RCC 7860 (cell line): ENCODE measurements at places on chromosomes 7 and 10.

DNA sequence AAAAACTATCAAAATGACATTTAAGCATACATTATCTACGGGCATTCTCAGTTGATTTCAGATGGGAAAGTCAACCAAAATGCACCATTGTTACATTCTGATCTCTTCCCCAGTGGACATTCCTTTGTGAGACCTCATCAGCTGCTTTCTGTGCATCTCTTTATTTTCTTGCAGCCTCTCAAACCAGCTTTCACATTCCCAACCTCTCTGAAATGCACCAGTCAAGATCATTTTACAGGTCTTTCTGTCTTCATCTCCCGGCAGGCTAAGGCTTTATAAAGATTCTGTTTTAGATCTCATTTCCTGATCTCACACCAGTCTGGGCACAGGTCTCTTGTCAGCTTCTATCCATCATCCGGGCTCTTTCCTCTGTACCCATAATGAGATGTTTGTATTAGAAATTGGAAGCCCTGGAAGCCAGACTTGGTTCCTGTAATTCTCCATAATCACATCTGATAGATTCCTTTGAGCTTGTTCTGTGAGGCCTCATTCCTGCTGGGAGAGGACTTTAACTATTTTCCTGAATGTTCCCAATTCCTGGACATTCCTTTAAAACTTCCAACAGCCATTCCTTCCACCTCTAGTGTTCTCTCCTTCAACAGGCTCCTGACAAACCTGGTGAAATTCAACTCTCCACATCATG lies 44.3 kb upstream of the ARL4A start:
- no peak for DNase-seq

GRCh38 chr7:139416405-139416804 lies 56.7 kb downstream of the LUC7L2 start:
- no peak for DNase-seq

DNA sequence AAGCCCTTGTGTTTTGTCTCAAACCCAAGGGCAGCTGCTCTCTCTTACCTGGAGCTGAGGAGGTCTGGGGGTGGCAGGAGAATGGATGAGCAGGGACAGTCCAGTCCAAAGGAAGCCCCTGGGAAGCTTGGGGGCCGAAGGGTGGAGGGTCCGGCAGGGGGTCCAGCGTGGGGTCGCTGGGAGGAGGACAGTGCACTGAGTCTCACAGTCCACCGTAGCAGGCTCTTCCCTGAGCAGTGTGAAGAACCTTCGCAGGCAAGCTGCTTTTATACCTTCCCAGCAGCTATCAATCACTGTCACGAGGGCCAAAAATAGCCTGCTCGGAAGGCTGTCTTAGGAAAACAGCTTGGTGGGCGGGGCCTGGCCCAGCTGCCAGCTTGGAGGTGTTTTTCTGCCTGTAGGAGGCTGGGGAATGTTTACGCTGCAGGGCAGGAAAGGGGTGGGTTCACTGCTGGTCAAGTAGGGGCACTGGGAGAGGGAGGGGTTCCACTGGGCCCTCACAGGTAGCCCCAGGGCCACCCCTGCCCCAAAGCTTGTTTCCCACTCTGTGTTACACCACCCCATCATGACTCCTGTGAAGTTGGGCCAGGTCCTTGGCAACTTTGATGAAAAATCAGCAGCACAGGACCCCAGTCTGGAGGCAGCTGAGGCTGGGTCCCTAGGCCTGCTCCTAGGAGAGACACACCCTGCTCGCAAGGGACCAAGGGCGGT lies at the start of gene DEPP1:
Gene DEPP1, minus strand, starts transcription at position 240 of the 711 bp plus-strand sequence. CDS start 779 bp downstream, outside the sequence.
- DNase-seq: peak; percentile 93

GRCh38 chr7:50353894-50354595 lies 49.5 kb downstream of the IKZF1 start:
- no peak for DNase-seq

DNA sequence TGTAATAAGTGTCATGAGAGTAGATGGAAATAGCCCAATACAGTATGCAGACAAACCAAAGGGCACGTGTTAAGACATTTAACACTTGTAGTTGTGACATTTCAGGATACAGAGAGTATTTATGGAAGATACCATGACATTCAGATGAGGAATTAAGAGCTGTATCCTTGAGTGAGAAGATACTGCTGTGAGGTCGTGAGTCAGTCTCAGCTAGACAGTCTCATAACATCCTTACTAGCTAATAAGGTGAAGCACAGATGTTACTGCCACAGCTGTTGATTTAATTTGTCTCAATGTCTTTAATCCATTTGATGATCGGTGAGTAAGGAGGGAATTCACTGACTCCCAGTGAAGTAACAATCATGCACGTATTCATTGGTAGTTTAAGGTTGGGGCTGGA lies 288.0 kb upstream of the AKR1E2 start:
- no peak for DNase-seq

DNA sequence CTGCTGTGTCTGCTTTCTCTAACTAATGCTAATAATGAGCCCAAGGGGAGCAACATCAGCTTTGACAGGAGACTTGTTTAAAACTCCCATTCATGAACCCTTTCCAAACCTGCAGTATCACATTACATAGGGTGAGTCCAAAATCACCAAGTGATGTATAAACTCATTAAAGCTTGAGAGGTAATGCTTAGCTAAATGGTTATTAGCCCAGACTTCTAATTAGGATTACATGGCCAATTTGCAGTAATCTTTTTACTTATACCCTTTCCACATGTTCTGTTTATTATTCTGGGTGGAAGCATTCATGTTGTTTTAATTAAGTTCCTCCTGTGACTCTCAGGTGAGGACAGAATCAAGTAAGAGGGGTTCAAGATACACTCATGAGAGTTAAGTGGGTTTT lies 17.5 kb downstream of the ZNF138 start:
- no peak for DNase-seq

DNA sequence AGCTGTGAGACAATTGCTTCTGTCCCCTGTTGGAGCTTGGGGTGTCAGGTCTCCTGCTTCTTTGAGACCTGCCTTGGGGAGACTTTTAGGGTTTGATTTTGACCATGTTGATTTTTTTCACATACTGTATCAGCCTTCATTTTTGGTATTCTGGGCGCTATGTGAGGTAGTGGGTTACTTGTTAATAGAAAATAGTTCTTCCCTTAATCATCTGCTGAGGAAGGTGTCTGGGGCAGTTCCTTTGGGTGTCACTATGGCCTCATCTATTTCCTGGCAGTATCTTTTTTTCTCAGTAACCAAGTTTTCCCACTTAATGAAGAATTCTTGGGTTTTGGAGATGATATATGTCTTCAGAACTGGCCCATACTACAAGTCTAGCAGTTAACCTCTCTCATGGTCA lies 4.6 kb upstream of the NOLC1 start:
- peak; percentile 31 for DNase-seq

- DNase-seq: no peak
Observed at GRCh38 chr7:87505122-87505521, 29.6 kb upstream of the ABCB4 start.

- no peak for DNase-seq
Observed at GRCh38 chr7:66693331-66693730, 47.2 kb upstream of the RABGEF1 start.

DNA sequence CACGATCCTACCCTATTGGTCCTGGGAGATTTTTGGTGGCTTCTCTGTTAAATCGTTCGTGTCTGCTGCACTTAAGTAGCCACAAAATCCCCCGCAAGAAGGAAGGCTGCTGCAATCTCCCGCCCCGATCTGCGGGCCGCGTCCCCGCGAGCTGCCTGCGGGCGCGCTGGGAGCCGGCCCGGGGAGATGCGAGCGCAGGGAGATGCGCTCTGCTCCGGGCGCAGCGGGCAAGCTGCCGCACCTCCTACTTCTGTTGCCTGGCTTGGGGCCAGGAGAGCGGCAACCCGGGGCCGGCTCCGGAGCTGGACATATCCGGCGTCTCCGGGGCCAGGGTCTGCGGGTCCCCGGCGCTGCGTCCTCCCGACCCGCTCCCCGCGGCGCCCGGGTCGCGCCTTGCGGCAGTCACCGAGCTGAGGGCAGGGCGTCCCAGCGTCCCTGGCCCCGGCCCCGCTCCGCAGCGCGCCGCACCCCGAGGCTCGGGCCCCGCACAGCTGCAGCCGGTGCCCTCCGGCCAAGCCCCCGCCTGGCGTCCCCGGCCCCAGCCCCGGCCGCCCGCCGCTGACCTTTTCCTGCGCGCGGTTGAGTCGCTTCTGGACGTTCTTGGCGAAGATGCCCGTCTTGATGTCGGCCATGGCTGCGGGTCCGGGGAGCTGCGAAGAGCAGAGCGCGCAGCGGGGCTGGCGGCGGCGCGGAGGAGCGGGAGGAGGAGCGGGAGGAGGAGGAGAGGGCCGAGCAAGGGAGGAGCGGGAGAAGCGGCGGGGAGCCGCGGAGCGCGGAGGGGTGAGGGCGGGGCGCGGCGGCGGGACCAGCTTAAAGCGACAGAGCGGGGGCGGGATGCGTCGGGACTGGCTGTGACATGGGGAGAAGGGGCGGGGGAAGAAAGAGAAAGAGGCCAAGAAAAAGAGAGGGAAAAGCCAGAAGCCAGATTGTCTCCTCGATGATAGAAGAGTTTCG lies at the start of gene AMPH:
Gene AMPH, minus strand, starts transcription at position 654 of the 954 bp plus-strand sequence. Its CDS starts 22 bp downstream, at position 632.
- no peak for DNase-seq

DNA sequence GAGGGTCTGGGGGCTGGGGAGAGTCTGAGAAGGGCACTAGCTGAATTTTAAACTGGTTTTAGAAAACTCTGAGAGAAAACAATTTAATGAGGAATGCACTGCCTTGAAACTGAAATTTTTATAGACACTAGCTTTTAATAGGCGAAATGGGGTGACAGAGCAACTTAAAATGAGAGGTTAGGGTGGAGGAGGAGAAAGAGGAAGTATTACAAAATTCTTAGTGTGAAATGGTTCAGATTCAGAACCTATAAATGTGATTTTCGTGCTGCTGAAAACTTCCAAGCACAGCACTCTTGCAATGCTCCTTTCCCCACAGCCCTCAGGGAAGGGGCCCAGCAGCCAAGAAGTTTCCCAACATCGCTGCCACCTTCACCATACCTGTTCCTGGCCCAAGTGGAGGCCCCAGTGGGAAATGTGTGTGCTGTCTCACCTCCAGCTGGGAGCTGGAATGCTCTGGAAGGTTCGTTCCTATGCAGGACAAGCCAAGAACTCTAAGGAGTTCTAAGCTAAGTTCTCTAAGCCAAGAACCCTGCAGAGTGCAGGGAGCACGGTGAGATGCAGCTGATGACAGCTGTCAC lies 60.0 kb downstream of the ATXN7L1 start:
- no peak for DNase-seq

GRCh38 chr7:95099106-95099505 lies 191.7 kb downstream of the PPP1R9A start:
- no peak for DNase-seq

DNA sequence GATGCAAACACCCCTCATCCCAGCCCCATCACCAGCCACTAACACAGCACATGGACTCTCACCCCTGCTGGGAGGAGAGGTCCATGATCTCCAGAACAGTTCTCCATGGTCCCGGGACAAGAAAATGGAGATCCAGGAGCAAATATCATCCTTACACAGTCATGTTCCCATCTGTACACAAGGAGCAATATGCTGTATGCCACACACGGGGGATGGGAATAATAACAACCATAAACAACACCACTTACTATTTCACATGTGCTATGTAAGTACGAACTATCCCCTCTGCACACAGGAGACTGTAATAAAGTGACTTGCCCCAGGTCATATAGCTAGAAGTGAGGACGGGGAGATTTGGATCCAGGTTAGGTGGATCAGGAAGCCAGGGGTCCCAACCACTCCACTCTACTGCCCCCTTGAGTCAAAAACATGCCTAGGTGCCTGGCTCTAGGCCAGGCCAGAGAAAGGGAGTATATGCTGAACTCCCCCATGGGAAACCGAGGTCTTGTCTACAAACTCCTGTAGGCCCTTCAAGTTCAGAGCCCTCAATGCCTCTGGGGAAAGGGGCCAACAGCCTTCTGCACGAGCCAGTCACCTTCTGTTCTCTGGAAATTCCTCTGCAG lies 34.1 kb downstream of the LRRC20 start:
- peak; percentile 10 for DNase-seq

DNA sequence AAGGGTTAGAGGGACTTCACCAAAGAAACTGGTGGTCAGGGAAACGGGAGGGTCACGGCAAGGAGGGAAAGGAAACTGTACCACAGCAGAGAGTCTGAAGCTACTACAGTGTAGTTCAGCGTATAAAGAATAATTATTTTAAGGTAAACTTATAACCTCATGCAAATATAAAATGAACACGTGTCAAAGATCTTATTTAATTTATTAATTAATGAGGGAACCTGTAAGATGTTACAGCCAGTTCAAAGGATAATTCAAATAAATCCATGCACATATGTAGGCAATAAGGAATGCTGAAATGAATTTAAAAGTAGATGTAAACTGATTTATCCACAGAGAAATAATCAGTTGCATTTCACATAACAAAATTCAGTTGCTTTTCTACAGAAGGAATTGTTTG lies 49.4 kb upstream of the ATRNL1 start:
- no peak for DNase-seq

GRCh38 chr7:88401009-88401623 lies 94.4 kb upstream of the STEAP4 start:
- DNase-seq: no peak
